CD4-positive, alpha-beta T cell treated with Interleukin-12 subunit alpha and Interleukin-12 subunit beta, for 1 hour (primary cell): ENCODE measurements at places on chromosomes 4 and X.

GRCh38 chr4:158159054-158159717 is 13.6 kb downstream of the GASK1B start:
- DNase-seq, result no peak

- no peak for DNase-seq
These were observed 52.8 kb upstream of the CBR4 start for GRCh38 chr4:169062897-169063244.

GRCh38 chrX:77427611-77428010 is 19.6 kb upstream of the FGF16 start:
- DNase-seq, result no peak

DNA sequence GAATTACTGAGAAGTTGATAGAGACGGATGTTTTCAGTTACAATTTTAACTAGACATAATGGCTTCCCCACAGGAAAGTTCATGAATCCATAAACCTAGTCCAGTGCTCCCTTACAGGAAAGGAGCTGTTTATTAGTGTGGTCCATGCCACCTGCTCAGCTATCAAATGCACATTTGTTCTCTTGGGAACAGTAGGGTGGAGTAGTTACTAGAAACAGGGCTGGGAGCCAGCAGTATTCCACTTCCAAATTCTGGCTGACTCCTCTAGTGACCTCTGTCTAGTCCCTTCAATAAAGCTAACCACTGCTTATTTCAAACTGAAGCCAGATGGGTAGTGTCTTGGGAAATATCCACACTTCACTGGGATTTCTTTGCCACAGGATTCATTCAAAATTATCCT is 88.4 kb upstream of the TLL1 start:
- no peak for DNase-seq

- DNase-seq, result no peak
These were observed 19.1 kb downstream of the WWC2 start for GRCh38 chr4:183118141-183118540.

GRCh38 chr4:143473334-143474126 is 40.0 kb upstream of the SMARCA5 start:
- DNase-seq, result no peak

- no peak for DNase-seq
These were observed 154.8 kb upstream of the SLIT2 start for GRCh38 chr4:20096911-20097310.

DNA sequence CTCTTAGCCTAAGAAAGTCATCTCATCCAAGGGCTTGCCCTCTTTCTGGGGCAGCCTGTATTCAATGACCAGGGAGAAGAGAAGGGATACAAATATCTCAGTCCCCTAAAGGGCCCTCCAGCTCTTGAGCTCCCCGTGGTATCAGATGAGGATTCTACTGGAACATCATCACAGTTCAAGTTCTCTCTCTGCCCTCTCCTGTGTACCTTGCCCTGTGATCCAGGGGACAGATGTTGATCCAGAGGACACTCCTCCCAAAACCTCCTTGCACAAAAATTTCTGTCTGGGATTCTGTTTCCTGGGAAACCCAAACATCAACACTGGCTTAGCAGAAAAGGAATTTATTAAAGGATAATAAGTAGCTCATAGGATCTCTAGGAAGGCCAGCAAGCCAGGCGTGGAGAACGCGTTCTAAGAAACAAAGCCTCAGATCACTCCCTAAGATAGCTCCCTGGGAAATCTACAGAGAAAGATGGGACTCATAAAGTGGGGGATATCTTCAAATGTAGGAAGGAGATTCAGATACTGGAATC is 296.3 kb upstream of the KLF3 start:
- DNase-seq, result no peak

DNA sequence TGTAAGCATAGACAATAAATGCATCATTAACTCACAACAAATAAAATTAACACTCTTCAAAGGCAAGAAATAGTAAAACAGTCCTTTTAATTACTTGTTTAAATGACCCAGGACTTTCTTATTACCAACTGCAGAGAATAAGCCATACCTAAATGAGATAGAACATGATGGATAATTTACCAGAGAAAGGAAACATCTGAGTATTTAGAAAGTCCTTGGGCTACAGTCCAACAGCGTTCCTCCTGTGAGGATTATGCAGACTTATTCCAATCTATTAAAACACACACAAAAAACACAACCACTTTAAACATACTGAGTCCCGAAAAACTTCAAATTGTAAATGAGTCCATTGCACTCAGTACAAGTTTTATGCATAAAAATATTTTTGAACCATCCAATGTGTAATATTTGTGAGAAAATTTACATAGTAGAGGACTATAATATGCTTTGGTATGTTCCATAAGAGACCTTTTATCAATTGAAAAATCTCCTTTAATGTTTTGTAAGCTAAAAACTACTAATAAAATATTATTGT is 129.2 kb downstream of the NR3C2 start:
- no peak for DNase-seq

GRCh38 chrX:153967536-153968224 is 3.9 kb downstream of the HCFC1 start:
- peak; percentile 53 for DNase-seq

GRCh38 chr4:90071289-90072235 is 55.6 kb upstream of the CCSER1 start:
- DNase-seq, result no peak

GRCh38 chrX:102950908-102951866 is 14.1 kb downstream of the RAB40AL start:
- DNase-seq, result peak; percentile 50

- no peak for DNase-seq
These were observed 182.0 kb downstream of the ARHGAP24 start for GRCh38 chr4:85656759-85657505.

GRCh38 chr4:6208416-6208815 is 8.1 kb upstream of the JAKMIP1 start:
- DNase-seq, result no peak

DNA sequence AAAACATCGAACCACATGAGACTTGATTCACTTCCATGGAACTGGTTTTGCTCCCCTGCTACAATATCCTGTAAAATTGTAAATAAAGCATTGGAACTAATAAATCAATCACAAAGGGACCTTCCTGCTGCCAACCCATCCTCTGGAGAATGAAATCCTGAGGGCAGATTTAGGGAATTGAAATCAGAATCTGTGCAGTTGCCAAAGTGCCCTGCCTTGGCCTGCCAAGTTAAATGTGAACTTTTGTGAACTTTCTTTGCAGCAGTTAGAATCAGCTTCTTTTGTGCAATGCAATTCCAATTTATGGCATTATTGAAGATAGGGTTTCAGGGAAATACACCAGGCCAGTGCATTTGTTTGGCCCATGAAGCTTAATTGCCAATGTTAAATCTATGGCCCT is 263.1 kb downstream of the PTTG2 start:
- DNase-seq, result no peak
